Activated CD8-positive, alpha-beta memory T cell treated with anti-CD3 and anti-CD28 coated beads, Interleukin-2, amount 50 U/mL, for 4 hours (primary cell): ENCODE measurements at places on chromosomes 5 and 9.

- DNase-seq = no peak
Observed at GRCh38 chr5:53815471-53815870, 255.0 kb downstream of the NDUFS4 start.

DNA sequence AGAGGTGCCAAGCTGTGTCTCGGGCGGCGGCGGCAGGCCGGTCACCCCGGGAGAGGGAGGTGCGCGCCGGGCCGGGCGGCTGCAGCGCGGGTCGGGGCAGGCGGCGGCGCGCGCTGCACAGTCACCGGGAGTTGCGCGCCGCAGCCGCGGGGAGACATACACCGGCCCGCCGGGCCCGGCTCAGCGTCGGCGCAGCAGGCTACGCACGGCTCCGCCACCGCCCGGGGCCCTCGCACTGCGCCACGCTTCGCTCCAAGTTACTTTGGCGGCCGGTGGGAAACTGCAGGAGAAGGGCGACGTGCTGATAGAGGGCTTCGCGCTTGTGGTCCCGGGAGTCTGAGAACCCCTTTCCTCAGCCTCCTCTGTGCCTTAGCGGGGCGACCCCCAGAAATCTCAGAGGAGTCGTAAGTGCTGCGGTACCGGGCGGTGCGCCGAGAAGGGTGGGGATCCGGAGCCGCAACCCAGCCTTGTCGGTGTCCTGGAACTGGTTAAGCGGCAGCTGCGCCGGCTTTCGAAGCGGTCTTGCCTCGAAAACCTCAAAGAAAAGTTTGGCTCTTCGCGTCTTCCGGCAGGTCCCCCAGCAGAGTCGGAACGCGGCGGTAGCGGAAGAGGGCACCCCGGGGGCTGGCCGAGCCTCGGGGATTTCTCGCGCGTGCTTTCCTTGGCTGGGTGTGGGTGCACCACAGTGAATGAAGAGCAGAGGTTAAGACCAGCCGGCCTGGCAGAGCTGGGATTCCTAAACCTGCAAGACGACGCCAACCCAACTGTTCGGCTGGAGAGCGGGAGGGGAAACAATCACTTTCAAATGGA is at the start of gene EFNA5:
TSS of gene EFNA5 (minus strand) at position 6 of the 810 bp plus-strand sequence.
- no peak for DNase-seq

GRCh38 chr5:115168829-115169486 is 750 bp downstream of the TRIM36 start:
- no peak for DNase-seq

GRCh38 chr5:42806004-42806700 is 5.5 kb downstream of the SELENOP start:
- no peak for DNase-seq

GRCh38 chr5:122183788-122184170 is 54.4 kb downstream of the ZNF474 start:
- no peak for DNase-seq

DNA sequence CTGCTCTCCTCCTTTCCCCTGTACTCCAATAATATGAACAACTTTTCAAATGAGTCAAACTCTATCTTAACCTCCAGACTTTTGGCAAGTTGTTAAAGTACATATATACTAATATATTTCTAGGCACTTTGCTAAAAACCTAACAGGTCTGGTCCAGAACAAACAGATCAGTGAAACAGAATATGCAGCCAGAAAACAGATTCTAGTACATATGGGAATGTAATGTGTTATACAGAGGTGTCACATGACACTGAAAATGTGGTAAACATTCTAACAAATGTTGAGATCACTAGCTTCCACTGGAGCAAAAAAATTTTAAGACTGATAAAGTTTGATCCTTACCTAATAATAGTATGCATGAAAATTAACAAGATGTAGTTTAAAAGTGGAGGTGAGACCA is 136.9 kb downstream of the OR2K2 start:
- no peak for DNase-seq

DNA sequence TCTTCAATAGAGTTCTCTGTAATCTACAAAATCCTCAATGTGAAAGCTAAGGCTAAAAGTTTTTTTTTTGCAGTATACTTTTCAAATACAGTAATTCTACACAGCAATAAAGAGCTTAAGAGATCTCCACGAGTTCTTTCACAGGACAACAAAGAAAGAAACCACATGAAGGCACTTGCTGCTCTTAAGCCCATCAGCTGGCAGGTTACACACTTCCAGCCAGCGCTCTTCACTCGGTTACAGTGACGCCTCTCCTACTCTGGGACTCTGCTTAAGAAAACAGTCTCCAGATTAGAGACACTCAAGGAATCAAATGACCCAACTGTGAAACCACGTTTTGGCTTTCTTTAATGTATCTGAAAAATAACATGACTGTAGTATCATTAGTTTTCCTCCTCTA is 85.0 kb downstream of the ROR2 start:
- DNase-seq = no peak

- no peak for DNase-seq
Observed at GRCh38 chr9:104993291-104993963, 65.5 kb upstream of the ABCA1 start.
